ENCODE measurements at places on chromosomes 1 and 21. TPM values are rescaled to one million over a fixed set of nuclear protein-coding genes. Genes with fewer than 3 reads are reported as not detected.

ZNF695 gene
- total RNA-seq: 1.5 TPM

- peak; percentile 34 for DNase-seq
Observed at GRCh38 chr1:232635778-232636356, 5.9 kb upstream of the SIPA1L2 start.

GRCh38 chr1:19424651-19425570 lies 60.4 kb downstream of the CAPZB start:
- DNase-seq: no peak

- DNase-seq: peak; percentile 23
Observed at GRCh38 chr1:207240325-207241101, 81.0 kb upstream of the CD55 start.

DNA sequence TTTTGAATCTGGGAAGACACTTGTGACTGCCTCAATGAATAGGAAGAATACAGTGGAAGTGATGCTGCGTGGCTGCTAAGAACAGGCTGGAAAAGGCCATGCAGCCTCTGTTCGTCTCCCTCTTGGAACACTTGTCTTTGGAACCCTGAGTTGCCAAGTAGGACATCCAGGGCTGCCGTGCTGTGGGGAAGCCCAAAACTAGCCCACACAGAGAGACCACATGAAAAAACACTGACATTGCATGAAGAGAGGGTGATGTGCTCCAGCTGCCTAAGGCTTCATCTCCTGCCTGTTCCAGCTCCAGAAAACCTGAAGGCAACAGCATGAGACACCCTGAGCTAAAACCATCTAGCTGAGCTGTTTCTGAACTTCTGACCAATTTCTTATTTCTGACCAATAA lies 61.1 kb upstream of the GNG4 start:
- no peak for DNase-seq

DNA sequence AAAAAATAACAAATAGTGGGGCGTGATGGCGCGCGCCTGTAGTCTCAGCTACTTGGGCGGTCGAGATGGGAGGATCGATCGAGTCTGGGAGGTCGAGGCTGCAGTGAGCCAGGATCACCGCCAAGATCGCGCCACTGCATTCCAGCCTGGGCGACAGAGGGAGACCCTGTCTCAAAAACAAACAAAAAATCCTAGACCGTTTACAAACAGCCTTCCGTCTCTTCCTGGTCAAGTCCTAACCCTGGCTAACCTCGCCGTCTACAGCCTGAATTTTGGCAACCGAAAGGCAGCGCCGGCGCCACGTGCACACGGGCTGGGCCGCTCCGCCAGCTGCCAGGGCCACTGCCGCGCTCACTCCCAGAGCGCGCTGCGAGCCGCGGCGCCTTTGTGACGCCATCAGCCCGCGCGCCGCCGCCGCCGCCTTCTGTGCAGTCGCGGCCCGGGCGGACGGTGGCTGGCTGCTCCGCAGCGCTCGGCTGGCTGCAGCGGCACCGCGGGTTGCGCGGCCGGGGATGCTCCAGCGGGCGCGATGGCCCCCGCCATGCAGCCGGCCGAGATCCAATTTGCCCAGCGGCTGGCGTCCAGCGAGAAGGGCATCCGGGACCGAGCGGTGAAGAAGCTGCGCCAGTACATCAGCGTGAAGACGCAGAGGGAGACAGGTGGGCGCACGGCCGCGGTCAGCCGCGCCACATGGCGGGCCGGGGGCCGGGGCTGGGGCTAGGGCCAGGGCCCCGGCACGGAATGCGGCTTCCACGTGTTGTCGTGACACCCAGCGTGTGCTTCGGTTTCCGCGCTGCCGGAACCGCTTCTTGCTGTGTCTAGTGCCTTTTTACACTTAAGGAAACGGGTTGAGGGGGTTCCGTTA lies at the start of the genes HSF2BP and RRP1B:
Gene HSF2BP, minus strand, starts transcription at position 353 of the 865 bp plus-strand sequence. CDS start 1,392 bp downstream, outside the sequence.
Gene RRP1B, plus strand, starts transcription at position 425 of the 865 bp plus-strand sequence. Its CDS starts 105 bp downstream, at position 530.
- peak; percentile 66 for DNase-seq

All from astrocyte (in vitro differentiated cells and primary cell).